ENCODE measurements at places on chromosomes 7 and 10.

GRCh38 chr7:1052031-1052818 is 7.9 kb downstream of the GPR146 start:
- no peak for DNase-seq

DNA sequence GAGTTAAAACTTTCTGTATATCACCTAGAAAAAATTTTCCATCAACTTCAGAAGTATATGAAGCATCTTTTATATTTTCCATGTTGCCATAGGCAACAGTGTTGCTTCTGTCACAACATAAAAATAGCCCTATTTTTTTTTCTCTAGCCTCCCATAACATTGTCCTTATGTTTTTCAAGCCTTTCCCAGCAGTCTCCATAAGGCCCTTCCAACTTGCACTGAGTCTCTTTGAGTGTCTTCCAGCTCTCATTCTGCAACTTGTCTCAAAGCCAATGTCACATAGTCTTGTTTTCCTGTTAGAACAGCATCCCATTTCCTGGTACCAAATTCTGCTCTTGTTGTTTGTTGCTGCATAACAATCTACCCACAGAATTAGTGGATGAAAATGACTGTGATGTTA is 1055.5 kb upstream of the GHITM start:
- no peak for DNase-seq

DNA sequence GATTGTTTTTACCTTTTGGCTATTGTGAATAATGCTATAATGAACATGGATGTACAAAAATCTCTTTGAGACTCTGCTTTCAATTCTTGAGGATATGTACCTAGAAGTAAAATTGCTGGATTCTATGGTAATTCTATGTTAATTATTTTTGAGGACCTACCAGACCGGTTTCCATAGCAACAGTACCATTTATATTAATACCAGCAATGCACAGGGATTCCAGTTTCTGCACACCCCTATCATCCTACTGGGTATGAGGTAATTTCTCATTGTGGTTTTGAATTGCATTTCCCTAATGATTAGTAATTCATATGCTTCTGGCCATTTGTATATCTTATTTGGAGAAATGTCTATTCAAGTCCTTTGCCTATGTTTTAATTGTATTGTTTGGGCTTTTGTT is 9.9 kb upstream of the PPP1R9A start:
- no peak for DNase-seq

GRCh38 chr10:42954766-42955492 is 121.9 kb upstream of the RET start:
- no peak for DNase-seq

GRCh38 chr7:17598846-17599245 is 300.4 kb downstream of the AHR start:
- no peak for DNase-seq

- no peak for DNase-seq
Observed at GRCh38 chr7:84837405-84837804, 349.5 kb downstream of the SEMA3D start.

- DNase-seq = no peak
Observed at GRCh38 chr10:57661206-57661605, 606.5 kb downstream of the IPMK start.

- no peak for DNase-seq
Observed at GRCh38 chr7:17932770-17933169, 7.5 kb downstream of the SNX13 start.

DNA sequence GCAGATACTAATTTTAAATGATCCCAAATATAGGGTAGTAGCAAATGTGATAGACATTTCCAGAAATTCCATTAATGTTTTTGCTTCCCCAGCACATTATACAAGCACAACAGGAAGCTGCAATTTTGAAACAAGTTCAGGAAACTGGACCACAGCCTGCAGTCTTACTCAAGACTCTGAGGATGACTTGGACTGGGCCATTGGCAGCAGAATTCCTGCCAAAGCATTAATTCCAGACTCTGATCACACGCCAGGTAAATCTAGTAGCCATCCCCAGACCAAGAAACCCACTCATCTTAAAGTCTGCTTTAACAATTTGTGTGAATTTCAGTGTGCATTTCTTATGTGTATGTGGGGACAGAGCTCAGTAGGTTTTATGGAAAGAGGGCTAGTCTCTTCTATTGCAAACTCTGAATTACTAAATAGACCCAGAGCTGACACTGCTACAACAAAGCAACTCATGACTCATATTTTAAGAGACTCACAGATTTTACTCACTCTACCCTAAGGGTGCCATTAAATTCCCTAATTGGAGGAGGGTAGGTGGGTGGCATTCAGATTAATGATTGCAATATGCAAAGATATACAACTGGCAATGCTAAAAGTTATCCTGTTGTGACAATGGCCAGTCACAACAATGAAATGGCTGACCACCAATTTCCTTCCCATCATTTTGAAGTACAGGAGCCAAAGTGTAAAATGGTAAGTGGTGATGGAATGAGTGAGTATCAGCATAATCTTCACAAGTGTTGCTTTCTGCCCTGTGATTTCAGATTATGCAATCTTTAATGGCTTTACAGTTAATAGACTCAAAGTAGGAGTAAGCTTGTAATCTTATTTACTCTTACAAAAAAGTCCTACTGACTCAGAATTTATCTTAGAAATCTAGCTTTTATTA is 317.6 kb upstream of the PLXDC2 start:
- DNase-seq = no peak

DNA sequence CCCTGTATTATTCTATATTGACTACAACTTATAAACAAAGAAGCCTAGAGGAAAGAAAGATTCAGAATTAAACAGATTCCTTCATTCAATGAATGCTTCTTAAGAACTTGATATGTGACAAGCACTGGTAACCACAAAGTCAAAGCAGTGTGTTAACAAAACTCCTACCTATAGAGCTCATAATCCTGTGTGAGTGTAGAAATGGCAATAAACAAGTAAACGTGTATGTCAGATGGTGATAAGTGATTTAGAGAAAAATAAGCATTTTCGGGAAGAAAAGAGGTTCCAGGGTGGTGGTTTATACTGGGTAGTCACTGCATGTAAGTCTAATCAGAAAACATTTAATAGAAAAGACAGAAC is 141.3 kb downstream of the JMJD1C start:
- no peak for DNase-seq

- DNase-seq = peak; percentile 57
Observed at GRCh38 chr10:14588084-14588937, 186.4 kb downstream of the FAM107B start.
